AML-193 (cell line): ENCODE measurements at places on chromosomes 3 and 15.

- DNase-seq: no peak
These were observed 26.4 kb upstream of the KBTBD12 start for GRCh38 chr3:127888564-127889107.

DNA sequence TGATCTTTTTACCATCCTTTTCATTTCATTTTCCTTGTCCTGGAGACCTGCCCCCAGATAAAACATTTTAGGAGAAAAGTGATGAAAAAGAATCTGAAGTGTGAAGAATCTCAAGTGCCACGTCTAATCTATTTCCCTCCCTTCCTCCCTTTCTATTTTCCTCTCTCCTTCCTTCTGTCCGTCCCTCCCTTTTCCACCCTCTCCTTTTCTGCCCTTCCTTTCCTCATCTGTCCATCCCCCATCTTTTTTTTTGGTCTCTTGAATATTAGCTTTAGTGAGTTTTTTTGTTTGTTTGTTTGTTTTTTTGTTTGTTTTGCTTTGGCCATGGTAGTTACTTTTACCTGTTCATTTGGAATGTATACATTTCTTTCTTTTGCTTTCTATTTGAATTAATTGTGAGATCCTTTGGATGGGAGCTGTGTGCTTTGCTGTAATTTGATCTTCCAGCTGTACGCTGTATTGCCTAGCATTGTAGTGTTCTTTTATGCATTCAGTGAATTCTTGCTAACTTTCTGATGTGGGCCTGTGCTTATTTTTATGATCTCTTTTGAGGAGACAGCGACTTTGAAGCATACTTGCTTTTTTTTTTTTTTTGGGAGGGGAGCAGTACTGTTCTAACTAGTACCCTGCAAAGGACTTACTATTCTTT, 19.2 kb downstream of the CDIN1 start:
- DNase-seq: no peak

DNA sequence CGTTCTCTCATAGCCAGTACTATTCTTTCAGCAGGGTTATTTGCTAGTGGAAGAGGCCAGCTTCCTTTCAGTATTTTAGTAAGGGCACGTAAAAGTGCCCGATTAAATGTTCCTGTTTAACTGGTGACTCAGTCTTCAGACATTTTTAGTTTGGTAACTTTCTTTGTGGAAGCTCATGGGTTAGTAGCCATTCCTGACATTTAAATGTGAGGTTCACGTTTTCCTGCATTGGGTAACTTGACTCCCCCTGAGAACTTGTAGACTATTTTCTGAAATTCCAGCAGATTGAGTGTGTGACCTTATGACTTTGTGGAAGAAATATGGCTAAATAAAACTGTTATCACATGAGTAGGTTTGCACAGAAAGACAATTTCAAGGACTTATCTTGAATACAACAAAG, 16.9 kb downstream of the ABHD2 start:
- no peak for DNase-seq

GRCh38 chr3:196920733-196921132, 21.6 kb downstream of the NCBP2 start:
- peak; percentile 7 for DNase-seq

DNA sequence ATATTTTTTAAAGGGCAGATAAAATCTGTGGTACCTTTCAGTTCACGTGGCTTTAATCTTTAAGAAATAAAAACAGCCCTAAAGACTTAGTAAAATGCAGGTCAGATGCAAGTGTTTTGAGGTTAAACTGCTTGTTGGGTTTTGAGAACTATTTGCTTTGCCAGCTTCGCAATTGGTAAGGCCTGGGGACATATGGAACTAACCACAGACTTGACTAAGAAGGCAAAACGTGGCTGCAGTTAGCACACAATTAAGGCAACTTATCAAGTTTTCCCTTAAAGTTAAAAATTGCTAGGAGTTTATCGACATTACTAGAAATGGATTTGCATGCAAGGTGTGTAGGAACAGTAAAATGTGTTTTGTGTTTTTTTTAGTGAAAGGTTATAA, 206.9 kb downstream of the ZNF385D start:
- peak; percentile 25 for DNase-seq

- no peak for DNase-seq
These were observed 513.9 kb upstream of the CADM2 start for GRCh38 chr3:84444726-84445521.

GRCh38 chr3:51392355-51393133, 1.5 kb downstream of the RBM15B start:
- no peak for DNase-seq

GRCh38 chr15:75989875-75990274, 22.3 kb downstream of the NRG4 start:
- DNase-seq: no peak

- no peak for DNase-seq
These were observed 65.4 kb downstream of the SSR3 start for GRCh38 chr3:156489462-156489911.

DNA sequence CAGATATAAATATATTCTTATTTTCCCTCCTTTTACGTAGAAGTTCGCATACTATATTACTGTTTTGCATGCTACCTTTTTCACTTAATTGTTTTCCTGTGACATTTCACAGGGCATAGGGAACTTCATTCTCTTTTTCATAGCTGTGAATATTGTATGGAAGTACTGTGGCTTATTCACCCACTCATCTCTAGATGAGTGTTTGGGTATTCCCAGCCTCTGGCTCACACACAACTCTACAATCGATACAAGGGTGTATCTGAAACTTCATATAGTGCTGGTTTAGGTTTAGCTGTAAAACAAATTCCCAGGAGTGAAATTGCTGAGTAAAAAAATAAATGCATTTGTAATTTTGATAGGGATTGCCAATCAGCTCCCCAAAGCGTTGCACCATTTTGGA, 55.3 kb upstream of the MAGI1 start:
- DNase-seq: no peak

DNA sequence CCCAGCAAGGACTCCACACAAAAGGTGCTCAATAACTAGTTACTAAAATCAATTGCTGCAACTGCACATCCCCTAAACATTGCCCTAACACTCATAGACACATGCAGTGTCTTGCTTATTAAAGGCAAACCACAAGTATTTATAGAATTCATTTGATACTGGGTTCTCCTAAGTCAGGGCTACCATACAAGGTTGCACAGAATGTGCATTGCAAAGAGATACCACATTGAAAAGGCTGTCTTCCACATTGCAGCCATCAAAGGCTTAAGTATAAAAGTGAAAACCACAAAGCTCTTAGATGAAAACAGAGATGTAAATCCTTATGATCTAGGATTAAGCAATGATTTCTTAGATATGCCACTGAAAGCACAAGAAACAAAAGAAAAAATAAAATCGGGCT, 33.6 kb upstream of the TOPAZ1 start:
- no peak for DNase-seq

DNA sequence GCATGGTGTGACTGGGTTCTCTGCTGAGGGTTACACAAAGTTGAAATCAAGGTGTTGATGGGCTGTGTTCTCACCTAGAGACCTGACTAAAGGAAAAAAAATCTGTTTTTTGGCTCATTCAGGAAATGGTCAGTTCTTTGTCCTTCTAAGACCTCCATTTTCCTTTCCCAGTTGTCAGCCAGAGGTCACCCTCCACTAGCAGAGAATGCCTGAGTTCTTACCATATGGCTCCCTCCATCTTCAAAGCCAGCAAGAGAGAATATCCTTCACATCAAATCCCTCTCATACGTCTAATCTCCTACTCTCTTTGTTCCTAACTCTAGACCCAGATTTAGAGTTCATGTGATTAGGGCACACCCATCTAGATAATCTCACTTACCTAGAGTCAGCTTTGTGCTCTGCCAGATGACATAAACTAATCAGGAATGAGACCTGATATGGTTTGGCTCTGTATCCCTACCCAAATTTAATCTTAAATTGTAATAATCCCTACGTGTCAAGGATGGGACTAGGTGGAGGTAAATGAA, 19.4 kb downstream of the ANKRD28 start:
- no peak for DNase-seq

- DNase-seq: no peak
These were observed 153.6 kb upstream of the BHLHE40 start for GRCh38 chr3:4825436-4826236.

DNA sequence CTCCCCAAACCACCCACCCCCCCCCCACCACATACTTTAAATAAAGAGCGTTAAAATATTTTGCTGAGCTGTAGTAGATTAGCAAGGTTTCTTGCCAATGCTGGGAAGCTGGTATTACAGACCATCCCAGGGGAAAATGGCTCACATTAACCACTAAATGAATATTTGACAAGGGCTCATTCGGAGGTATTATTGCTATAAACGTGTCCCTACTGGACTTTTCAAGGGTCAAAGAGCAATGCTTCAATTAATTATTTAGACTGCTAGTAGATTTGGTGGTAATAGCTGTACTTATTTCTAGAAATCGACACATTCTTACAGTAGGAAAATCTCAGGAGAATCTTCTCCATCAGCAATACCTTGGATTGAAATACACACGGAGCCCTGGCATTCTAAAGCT, 5.2 kb downstream of the SOX2 start:
- DNase-seq: no peak

DNA sequence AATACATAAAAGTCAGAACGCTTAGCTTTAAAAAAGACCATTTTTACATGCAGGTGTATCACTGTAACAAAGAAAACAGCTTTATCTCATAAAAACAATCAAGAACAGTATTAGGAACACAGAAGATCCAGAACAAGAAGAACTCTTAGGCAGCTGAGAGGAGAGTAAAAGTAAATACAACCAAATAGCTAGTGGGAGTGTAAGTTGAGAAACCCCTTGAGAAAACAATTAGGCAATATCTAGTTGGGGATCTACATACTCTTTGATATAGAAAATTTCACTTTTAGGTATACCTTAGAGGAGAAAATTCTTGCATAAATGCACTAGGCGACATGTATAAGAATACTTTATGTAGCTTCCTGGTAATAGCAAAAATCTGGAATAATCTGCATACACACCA, 7.5 kb downstream of the TMF1 start:
- no peak for DNase-seq

GRCh38 chr3:193798051-193798450, 205.0 kb downstream of the OPA1 start:
- DNase-seq: no peak

DNA sequence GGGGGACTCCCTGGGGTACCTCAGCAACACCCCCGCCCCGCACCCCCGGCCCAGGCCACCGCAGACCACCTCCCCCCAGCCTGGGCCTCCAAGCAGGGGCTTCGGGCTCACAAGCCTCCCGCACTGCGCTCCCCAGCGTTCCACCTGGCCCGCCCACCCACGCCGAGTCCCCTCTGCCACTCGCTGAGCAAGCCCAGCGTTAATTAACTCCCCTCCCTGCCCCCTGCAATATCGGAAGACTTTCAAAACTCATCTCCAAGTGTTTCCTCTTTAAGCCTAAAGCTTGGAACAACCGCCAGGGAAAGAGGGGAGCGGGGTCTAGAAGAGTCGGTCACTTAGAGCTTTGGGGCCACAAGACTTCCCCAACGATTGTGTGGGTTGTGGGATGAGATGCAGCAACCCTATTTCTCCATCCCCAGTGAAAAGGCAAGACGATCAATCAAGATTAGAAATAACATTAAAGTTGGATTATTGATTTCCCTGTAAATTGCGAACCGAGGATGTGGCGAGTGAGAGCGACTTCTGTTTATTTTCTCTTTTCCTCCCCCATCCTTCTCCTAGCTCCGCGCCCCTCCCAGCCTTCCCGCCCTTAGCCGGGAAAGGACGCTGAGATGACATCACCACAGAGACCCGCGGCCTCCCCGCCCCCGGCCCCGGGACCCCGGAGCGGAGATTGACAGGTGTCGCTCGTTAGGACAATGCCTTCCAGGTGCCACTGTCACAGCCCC, 30.2 kb downstream of the NR2F2 start:
- DNase-seq: no peak

DNA sequence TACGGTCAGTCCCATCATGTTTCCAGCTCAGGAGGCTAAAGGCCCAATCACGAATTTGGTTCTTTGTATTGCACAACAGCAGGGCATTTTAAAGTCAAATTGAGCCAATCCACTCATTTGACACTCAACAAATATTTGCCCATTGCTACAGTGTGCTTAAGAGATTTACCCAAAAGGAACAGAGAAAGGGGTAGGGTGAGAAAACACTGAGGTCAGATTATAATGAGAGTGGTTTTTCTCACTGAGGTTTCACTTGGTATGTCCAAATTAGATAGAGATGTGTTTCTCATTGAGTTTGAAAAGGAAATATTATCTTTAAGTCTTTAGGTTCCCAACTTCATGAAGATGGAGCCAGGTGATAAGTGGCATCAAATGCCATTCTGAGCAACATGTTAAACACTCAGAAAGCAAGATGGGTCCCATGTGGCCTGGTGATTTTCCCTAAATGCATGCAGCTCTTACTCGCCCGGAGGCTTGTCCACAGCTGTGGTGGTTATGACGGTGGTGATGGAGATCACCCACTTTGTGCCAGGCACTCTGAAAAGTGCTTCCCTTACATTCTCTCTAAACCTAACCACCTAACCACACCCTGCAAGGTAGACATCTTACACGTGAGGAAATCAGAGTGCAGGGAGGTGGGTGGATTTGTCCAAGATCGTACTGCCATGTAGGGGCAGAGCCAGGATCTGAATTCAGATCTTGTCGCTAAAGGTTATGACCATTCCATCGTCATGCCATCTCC, 31.2 kb upstream of the USP3 start:
- no peak for DNase-seq

- no peak for DNase-seq
These were observed 41.2 kb downstream of the CRYBG3 start for GRCh38 chr3:97863031-97863430.

GRCh38 chr3:60578936-60579335, 672.3 kb downstream of the FHIT start:
- no peak for DNase-seq

DNA sequence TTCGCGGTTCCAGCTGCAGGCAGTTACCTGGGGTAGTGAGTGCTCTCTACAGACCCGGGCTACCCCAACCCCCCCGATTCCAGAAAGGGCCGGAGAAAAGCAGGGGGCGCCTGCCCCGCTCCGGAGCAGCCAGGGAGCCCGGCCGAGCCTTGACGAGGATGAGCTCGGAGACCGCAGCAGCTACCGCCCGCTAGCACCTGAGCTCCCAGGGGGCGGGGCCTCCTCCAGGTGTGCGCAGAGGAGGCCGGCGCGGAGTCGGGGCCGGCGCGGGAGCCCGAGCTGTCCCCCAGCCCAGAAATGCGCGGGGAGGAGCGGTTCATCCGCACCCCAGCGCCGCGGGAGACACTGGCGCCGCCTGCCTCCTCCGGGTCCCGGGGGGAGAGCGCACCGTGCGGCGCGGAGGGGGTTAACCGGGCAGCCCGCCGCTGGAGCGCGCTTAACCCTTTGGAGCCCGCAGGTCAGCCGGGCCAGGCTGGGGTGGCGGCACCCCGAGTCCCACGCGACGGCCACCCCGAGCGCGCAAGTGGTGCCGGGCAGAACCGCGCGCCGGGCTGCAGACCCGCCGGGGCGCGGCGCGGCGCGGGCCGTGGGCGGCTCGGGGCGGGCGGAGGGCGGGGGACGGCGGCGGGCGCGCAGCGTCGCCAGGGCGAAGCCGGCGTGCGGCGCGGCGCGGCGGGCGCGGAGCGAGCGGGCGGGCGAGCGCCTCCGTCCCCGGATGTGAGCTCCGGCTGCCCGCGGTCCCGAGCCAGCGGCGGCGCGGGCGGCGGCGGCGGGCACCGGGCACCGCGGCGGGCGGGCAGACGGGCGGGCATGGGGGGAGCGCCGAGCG, at the start of gene CACNA1D:
CACNA1D (plus strand) TSS at position 649 of the 829 bp plus-strand sequence. CDS start 556 bp downstream, outside the sequence.
- DNase-seq: no peak
